Chondrocyte (in vitro differentiated cells): ENCODE measurements at places on chromosomes 7 and 10. TPM values are rescaled to one million over a fixed set of nuclear protein-coding genes. Genes with fewer than 3 reads are reported as not detected.

GIMAP7 gene
- total RNA-seq, result not detected in 3 replicates

IFIT3 gene
- 6.0 to 7.4 TPM (median 6.9 TPM) in 3 replicates for total RNA-seq

GRCh38 chr10:91901784-91902677 lies 7.3 kb downstream of the FGFBP3 start:
- H3K27me3 ChIP-seq, result no peaks in the 10 kb centered on the region
- DNase-seq, result no peak
- H3K4me1 ChIP-seq, result peaks cover 32% of the 10 kb centered on the region
- H3K4me3 ChIP-seq, result no peak overlapping the region
- no peaks in the 10 kb centered on the region for H3K36me3 ChIP-seq

DNA sequence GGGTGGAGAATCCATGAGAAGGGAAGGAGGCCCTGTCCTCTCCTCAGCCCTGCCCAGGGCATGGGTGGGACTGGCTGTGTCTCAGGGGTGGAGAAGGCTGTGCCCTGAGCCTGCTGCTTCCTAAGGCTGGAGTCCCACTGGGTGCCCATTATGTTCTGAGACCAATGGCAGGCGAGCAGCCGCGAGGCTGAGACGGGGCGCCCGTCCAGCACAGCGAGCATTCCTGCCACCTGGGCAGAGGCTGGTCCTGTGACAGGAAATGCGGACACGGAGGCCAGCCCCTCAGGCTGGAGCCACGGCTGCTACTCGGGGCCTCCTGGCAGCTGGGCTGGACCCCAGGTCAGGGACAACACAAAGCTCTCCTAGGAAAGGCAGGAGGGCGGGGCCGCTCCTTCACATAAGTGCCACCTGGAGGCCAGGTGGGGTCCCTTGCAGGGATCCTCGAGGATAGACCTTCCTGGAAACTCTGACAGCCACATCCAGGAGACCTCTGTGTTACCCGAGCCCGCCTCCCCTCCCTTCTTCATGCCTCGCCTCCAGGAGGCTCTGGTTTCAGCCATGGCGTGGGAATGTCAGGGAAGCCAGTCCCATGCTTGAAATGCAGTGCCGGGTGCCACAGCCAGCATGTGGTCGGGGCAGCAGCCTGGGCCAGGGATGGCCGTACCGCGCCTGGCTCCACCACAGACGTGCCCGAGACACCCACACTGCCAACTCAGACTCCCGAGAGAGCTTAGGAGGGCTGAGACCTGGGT lies 173.9 kb downstream of the USP6NL start:
- DNase-seq, result no peak
- H3K36me3 ChIP-seq, result no peaks in the 10 kb centered on the region
- H3K4me3 ChIP-seq, result no peak overlapping the region
- peaks cover 24% of the 10 kb centered on the region for H3K27me3 ChIP-seq
- no peak overlapping the region for H3K27ac ChIP-seq
- H3K4me1 ChIP-seq, result no peaks in the 10 kb centered on the region

DNA sequence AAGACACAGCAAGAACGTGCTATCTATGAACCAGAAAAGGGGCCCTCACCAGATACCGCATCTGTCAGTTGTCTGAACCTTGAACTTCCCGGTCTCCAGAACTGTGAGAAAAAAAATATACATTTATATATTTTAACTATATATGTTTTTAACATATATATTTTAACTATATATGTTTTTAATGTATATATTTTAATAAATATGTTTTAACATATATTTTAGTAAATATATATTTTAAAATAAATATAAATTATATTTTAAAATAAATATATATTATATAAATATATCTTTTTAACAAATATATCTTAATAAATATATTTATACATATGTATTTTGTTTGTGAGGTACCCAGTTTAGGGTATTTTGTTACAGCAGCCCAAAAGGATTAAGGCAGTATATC lies 958.2 kb upstream of the AUTS2 start:
- no peak overlapping the region for H3K27ac ChIP-seq
- H3K27me3 ChIP-seq, result no peaks in the 10 kb centered on the region
- no peaks in the 10 kb centered on the region for H3K4me1 ChIP-seq
- DNase-seq, result no peak
